ENCODE measurements at places on chromosomes 5 and 9.

DNA sequence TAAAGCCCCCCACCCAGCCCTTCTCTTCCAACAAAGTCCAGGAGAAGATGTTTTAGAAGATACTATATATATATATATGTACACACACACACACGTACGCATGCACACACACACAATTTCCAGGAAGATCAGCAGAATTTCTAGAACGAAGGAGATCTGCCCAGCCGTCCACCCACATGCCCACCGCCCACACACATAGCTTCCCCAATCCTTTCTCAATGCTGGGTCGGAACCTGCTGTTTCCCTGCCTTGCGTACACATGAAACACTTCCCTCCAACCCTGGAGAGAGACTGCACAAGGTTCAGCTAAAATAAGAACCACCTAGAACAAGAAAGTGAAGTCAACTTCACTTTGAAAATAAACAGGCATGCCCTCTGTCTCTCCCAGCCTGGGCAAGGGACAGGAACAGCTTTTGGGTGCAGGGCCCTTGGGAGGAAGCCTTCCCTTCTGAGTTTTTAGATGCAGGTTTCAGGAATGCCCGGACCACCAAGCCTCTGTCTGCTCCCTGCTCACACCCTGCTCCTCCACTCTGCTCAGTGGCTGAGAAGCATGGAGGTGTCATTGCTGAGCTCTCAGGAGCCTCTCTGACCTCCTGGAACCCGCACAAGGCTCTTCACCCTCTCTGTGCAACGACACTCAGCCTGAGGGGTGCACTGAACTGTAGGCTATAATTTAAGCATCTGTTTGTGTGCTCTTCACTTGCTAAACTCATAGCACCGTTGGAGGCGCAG lies 149.4 kb downstream of the C5orf15 start:
- DNase-seq: no peak

DNA sequence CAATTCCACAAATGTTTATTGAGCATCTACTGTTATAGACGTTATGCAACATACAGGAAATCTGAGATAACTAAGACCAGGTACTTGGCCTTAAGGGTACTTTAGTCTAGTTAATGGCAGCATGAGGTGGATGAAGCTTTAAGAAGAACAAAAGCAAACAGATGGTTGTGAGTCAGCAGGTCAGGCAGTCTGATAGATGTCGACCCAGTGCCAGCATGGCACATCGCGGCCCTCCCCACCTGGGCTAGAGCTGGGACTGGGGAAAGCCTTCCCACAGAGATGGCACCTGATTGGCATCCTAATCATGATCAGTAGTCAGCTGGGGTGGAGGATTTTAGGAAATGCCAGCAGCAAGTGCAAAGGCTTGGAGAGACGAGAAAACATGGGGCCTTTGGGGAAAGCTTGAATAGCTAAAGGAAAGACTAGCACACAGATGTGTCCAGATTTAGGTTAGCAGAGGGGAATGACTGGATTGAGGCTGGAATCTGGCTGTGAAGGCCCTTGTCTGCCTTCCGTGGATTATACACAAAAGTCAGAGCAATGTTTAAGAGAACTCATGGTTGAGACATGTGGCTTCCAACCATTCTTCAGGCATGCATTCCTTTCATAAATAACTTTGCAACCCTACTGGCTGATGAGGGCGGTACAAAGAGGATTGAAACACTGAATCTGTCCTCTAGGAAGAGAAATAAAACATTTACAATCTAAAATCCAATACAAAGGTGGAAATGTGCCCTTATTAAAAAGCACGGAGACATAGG lies 395.4 kb upstream of the WWC1 start:
- DNase-seq: no peak

- DNase-seq: no peak
These were observed 67.5 kb downstream of the F2RL2 start for GRCh38 chr5:76555717-76556116.

DNA sequence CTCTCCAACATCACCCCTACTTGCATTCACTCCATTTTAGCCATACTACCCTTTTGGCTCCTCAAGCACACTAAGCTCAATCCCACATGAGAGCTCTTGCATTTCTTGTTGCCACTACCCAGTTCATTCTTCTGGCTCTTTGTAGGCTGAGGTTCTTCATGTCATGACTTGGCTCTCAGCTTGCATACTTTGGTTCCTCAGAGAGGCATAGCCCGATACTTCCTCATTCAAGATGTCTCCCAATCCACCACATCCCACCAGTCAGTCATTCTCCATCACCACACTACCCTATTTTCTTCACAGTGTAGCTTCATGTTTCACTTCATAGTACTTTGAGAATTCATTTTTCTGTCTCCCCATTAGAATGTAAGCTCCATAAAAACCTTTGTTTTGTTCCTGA lies 116.7 kb downstream of the NR6A1 start:
- peak; percentile 57 for DNase-seq

GRCh38 chr9:105232207-105232606 lies 12.2 kb upstream of the SLC44A1 start:
- no peak for DNase-seq

Data from Kasumi-1 (cell line).